Bronchus fibroblast of lung (primary cell): ENCODE measurements at places on chromosomes 3 and 15. TPM values are rescaled to one million over a fixed set of nuclear protein-coding genes. Genes with fewer than 3 reads are reported as not detected.

The MCF2L2 gene
- total RNA-seq: 0.74 and 3.2 TPM in 2 replicates

The UROC1 gene
- total RNA-seq: not detected in 2 replicates

The IL16 gene
- 0.34 and 1.0 TPM in 2 replicates for total RNA-seq

The GADL1 gene
- not detected in 2 replicates for total RNA-seq

The STRIT1 gene
- not detected in 2 replicates for total RNA-seq

The CISH gene
- 1.2 and 2.1 TPM in 2 replicates for total RNA-seq

The CHL1 gene
- 0.59 and 1.7 TPM in 2 replicates for total RNA-seq

The CP gene
- under 0.01 and 0.17 TPM in 2 replicates for total RNA-seq

The LMCD1 gene
- total RNA-seq: 73.6 and 87.3 TPM in 2 replicates

The PSTPIP1 gene
- total RNA-seq: 0.84 and 1.5 TPM in 2 replicates

The MITF gene
- total RNA-seq: 4.6 and 5.4 TPM in 2 replicates

The CAMKV gene
- total RNA-seq: not detected in 2 replicates

The SAMMSON gene
- total RNA-seq: not detected in 2 replicates

The COL6A6 gene
- total RNA-seq: not detected in 2 replicates

The ATP13A4 gene
- total RNA-seq: 0.15 TPM in 1 of 2 replicates, not detected in the other

The FBXO40 gene
- total RNA-seq: not detected in 2 replicates

The ALDH1A3 gene
- total RNA-seq: 8.5 and 16.0 TPM in 2 replicates

The HHATL gene
- total RNA-seq: not detected in 2 replicates

The RTP3 gene
- total RNA-seq: not detected in 2 replicates

The ZPLD1 gene
- total RNA-seq: not detected in 2 replicates

The SSUH2 gene
- total RNA-seq: under 0.01 TPM in 1 of 2 replicates, not detected in the other

The PLD1 gene
- 4.9 TPM in 2 replicates for total RNA-seq
